GM06990 (cell line): ENCODE measurements at places on chromosomes 2 and 18.
A peak's percentile ranks its signal among the peaks of the same experiment; 100 is the strongest.

DNA sequence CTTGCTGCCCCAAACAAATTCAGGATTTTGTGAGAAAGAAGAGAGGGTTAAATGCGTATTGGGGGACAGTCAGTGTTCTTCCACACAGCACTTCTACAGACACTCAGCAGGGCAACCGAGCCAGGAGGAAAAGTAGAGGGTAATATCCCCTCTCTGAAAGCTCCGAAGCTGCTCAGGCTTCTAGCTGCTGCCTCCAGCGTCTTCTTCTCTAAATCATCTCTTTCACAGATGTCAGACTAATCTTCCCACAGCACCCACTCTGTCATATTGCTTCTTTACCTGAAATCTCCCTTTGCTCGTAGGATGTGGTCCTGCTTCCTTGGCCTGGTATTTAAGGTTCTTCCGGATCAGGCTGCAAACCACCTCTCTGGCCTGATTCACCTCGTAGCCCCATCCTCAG lies 117.6 kb upstream of the HAAO start:
- DNase-seq = no peak

GRCh38 chr2:85329181-85329651 lies 1.4 kb upstream of the TGOLN2 start:
- DNase-seq = no peak

GRCh38 chr2:17296686-17297085 lies 221.6 kb downstream of the RAD51AP2 start:
- no peak for DNase-seq

- no peak for DNase-seq
These were observed 74.9 kb downstream of the USP34 start for GRCh38 chr2:61396005-61396404.

GRCh38 chr2:23397478-23397877 lies 12.5 kb downstream of the KLHL29 start:
- no peak for DNase-seq

- DNase-seq = no peak
These were observed 84.8 kb upstream of the XIRP2 start for GRCh38 chr2:166803373-166804000.

DNA sequence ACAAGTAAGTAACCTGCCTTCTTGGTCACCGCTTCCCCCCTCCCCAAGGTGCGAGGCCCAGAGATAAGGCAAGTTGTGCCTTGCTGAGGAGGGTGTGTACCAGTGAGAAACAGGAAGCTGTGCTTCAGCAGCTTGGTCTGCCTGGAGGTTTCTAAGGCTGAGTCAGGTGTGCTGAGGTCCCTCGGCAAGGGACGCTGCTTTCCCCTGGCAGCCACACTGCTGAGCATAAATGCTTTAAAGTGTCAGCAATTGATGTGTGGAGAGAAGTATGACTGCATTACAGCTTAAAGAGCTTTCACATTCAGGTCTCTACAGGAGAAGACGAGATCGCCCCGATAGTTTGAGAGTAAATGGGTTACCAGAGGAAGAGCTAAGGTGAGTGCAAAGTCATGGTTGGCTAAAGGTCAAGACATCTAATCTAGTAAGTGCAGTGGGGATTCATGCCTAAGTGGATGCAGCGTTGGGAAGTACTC lies 86.9 kb downstream of the LIMS1 start:
- peak; percentile 75 for DNase-seq

GRCh38 chr2:204628926-204629712 lies 83.8 kb downstream of the PARD3B start:
- no peak for DNase-seq

DNA sequence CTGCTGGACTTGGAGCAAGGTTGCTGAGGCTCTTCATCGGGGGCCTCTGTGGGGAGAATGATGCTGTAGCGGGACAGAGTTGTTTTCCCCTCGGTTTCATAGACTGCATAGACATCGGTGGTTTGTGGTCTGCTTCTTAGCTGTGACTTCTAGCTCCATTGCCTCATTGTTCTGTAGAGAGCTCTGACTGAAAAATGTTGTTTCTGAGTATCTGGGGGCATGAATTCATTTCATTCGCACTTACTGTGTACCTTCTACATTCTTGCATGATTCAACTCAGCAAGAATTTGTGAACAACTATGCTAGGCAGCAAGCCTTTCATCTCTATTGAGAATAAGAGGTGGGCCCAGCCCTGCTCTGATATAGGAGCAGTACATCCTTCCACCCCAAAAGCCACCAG lies 406.8 kb downstream of the NBAS start:
- no peak for DNase-seq

- no peak for DNase-seq
These were observed 156.2 kb upstream of the KCNH7 start for GRCh38 chr2:162994718-162995117.

DNA sequence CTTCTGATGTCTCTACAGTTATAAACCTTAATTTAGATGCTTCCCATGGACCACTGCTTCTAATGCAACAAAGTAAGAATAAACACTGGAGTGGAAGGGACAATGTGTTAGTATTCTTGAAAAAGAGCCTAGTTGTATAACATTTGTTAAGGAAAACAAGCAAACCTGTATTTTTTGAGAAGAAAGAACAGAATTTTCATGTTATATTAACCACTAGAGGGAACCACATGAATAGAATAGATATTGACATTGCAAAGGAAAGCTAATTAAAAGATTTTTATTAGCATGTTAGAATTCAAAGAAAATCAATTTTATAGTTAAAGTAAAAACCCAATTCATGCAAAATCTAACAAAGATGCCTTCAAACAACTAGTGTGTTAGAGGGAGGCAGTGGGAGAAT lies 151.2 kb upstream of the BARD1 start:
- no peak for DNase-seq

DNA sequence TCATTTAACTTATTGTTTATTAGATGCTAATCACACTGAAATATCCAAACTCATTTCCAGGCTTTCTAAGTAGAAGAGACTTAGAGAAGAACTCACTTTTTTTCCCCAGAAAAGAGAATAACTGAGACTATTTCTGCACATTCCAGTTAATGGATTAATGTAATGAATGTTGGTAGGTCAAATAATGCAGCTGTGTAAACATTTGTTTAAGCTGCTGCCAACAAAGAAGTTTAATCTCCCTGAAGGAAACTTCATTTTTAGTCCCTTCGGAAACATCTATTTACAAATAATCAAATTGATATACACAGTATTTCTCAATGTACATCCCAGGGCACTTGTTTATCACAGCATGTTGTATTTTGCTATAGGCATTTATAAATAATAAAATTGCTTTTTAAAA lies 126.9 kb downstream of the KCNS3 start:
- no peak for DNase-seq

- DNase-seq = no peak
These were observed 186.0 kb downstream of the ANKRD30B start for GRCh38 chr18:14933964-14934363.

DNA sequence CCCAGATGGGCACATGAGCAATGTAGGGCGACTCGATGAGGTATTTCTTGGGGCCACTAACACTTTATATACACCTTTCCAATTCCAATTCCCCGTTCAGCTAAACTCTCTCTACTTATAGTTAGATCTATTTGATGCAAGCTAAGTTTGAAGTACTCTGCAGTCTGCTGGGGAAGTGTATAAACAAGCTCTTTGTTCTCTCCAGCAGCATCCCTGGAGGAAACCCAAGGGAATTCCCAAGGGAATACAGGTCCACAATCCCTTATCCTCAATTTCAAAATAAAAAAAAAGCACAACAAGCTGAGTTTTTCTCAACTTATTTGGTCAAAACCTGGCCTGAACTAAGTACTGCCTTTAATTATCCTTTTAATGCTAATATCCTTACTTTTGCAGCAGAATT lies 433.3 kb downstream of the NBAS start:
- DNase-seq = no peak

GRCh38 chr2:112884869-112885505 lies 26.0 kb upstream of the IL37 start:
- peak; percentile 41 for DNase-seq

- DNase-seq = no peak
These were observed 40.6 kb upstream of the ANXA4 start for GRCh38 chr2:69701100-69701945.

DNA sequence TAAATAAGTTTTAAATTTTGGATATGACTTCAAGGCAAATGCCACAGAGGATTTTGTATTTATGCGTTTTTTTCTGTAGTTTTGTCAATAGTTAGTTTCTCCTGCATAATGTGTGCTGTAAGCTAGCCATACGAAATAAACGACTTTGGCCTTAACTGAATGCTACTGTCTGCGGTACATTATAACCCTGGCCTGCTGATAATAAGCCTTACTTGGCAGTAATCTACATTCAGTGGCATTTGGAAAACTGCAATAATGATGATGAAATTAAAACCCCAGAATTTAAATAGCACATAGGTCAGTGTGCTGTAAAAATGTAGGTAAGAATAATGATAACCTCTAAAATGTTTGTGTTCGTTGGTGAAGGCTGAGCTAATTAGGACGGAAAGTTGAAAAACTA lies 88.8 kb downstream of the LRP1B start:
- DNase-seq = no peak

GRCh38 chr18:58180172-58180571 lies 136.1 kb downstream of the NEDD4L start:
- no peak for DNase-seq

DNA sequence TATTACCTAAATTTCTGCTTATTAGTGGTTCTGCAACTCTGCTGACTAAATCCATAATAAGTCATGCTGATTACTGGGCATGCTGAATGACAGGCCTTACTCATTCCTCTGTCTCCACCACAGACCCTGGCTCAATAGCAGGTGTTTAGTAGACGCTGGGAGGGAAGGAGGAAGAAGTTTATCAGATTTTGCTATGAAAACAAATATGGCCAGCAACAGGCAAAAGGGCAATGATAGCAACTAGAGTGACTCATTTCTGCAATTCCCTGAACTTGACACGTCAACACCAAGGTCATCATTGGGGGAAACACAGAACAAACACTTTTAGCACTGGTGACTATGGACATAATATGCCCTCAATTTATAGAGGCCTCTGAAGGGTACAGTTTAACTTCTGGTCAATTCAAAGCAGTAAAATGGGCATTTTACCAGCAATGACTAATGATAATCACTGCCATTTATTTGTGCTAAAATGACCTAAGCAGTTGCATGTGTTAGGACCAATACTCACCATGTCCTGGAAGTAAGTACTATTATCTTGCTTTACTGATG lies 35.2 kb downstream of the TMEM163 start:
- DNase-seq = peak; percentile 47

- no peak for DNase-seq
These were observed 18.6 kb upstream of the KCNG2 start for GRCh38 chr18:79779021-79779699.

GRCh38 chr18:4734903-4735302 lies 279.8 kb upstream of the DLGAP1 start:
- DNase-seq = no peak

GRCh38 chr2:44519026-44519425 lies 157.3 kb downstream of the CAMKMT start:
- DNase-seq = no peak

DNA sequence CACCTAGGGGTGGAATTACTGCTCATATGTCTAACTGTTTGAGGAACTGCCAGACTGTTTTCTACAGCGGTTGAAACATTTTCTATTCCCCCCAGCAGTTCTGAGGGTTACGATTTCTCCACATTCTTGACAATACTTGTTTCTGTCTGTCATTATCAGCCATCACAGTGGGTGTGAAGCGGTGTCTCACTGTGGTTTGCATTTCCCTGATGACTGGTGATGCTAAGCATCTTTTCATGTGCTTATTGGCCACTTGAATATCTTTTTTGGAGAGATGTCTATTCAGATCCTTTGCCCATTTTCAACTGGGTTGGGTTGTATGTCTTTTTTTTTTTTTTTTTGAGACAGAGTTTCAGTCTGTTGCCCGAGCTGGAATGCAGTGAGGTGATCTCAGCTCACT lies 63.0 kb downstream of the ADNP2 start:
- DNase-seq = no peak

- no peak for DNase-seq
These were observed 83.6 kb upstream of the OTX1 start for GRCh38 chr2:62966991-62967390.

GRCh38 chr2:180124273-180125139 lies 117.4 kb upstream of the CWC22 start:
- DNase-seq = no peak

GRCh38 chr2:71606244-71606643 lies 152.9 kb downstream of the DYSF start:
- no peak for DNase-seq

- no peak for DNase-seq
These were observed 366.4 kb downstream of the ZNF521 start for GRCh38 chr18:24985586-24985985.

DNA sequence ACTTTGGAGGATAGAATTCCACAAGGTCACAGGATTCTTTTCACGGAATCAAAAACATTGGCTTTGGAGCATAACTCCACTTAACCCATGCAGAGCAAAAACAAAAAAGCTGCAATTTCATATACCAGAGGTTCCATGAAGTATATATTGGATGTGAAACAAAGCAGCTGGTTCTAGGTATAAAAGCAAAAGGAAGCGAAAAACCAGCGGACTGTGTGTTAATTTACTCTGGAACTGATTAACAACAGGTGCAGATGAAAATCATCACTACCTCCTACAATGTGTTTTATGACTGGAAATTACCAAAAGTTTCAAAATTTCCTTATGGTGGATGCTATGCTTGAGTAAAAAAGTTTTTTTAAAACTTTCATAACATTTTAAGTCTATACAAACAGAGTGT lies 54.4 kb upstream of the LINC00305 start:
- DNase-seq = no peak

GRCh38 chr2:206718296-206718695 lies at the start of gene DYTN:
TSS of gene DYTN (minus strand) at chr2:206718396. CDS start at chr2:206718279, 117 bp downstream.
- DNase-seq = no peak

GRCh38 chr18:8003878-8004675 lies 437.0 kb downstream of the PTPRM start:
- DNase-seq = no peak

DNA sequence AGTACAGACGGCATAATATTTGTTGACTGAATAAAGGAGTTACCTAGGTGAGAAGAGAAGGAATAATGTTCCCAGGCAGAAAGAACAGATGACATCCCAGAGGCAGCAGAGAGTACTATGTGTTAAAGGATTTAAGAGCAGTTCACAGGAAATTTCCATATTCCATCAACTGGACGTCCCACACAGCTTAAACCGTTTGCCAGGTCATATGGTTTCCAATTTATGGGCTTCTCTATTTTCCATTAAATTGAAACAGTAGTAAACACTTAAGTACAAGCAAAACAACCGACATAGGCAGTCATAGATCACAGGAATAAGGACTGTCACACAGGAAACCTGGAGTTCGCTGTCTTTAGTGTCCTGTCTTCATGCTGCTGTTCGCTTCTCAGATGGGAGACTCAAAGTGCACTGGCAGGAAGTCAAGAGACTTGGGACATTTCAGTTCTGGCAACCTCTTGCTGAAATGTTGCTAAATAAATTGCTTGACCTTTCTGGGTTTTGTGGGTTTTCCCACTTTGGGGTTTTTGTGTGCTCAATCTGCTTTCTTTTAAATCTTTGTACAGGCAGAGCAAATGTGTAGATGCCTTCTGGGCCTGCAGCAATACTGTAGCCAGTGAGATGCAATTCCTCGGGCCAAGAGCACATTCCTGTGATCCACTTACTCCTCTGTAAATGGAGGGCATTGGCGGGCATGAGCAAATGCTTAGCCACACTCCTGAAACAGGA lies 5.8 kb upstream of the PIEZO2 start:
- no peak for DNase-seq
